IPS DF 19.7 (cell line): ENCODE measurements at places on chromosomes 13 and 19.
A peak's percentile ranks its signal among the peaks of the same experiment; 100 is the strongest.

- DNase-seq = no peak
These were observed 536.5 kb upstream of the SPRY2 start for GRCh38 chr13:80877209-80877943.

DNA sequence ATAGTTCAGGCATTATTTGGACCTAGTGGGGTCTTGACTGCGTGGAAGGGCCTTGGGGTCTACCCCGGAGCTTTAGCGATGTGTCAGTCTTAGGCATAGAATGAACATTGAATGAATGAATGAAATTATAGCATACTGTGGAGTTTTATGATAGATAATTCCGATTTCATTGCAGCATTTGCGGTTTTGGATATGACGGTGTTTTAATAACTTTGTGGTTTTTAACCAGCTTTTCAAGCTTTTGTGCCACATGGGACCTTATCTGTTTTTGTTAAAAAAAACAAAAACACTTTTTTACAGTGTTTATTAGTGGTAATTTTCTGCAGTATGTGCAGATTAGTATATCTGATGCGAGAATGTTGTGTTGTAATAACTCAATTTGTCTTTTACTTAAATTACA, 696 bp downstream of the NUP58 start:
- DNase-seq = no peak

GRCh38 chr13:77359171-77359570, 32.3 kb upstream of the MYCBP2 start:
- DNase-seq = no peak

DNA sequence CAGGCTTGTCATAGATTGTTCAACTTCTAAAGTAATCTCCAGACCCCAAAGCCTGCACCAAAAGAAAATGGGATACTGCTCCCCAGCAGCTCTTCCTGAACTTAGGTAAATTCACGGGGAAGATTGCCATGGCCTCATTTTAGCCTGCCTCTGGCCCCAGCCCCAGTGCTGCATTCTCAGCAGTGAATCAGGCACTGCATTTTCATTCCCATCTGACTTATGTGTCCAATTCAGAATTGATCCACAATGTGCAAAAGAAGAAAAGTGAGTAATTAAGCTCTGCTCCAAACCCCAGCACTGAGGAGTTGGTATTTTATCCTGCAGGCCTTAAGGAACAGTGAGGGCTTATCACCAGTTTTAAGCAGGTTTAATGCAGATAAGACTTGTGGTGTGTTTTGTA, 176.4 kb downstream of the KCTD12 start:
- DNase-seq = no peak

GRCh38 chr13:108915095-108915633, 285.8 kb downstream of the MYO16 start:
- no peak for DNase-seq

GRCh38 chr13:39035204-39035603, 2.7 kb downstream of the PROSER1 start:
- no peak for DNase-seq

- no peak for DNase-seq
These were observed 224.5 kb downstream of the DCLK1 start for GRCh38 chr13:35906636-35907035.

DNA sequence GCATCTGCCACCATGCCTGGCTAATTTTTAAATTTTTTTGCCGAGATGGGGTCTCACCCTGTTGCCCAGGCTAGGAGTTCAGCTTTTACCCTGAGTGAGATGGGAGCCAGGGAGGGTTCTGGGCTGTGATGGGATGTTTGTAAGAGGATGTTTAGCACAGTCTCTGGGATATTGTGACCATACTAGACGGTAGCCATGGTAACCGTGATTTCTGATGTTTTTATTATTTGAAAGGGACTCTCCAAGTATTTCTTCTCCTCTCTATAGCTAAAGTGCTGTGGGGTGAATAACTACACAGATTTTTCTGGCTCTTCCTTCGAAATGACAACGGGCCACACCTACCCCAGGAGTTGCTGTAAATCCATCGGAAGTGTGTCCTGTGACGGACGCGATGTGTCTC, 10.4 kb downstream of the TSPAN16 start:
- no peak for DNase-seq

- peak; percentile 65 for DNase-seq
These were observed 117.0 kb downstream of the DCT start for GRCh38 chr13:94362411-94362909.

- DNase-seq = peak; percentile 40
These were observed 25.8 kb upstream of the MAP3K10 start for GRCh38 chr19:40165362-40165937.

- no peak for DNase-seq
These were observed 56.8 kb upstream of the KLF12 start for GRCh38 chr13:74190999-74191398.

DNA sequence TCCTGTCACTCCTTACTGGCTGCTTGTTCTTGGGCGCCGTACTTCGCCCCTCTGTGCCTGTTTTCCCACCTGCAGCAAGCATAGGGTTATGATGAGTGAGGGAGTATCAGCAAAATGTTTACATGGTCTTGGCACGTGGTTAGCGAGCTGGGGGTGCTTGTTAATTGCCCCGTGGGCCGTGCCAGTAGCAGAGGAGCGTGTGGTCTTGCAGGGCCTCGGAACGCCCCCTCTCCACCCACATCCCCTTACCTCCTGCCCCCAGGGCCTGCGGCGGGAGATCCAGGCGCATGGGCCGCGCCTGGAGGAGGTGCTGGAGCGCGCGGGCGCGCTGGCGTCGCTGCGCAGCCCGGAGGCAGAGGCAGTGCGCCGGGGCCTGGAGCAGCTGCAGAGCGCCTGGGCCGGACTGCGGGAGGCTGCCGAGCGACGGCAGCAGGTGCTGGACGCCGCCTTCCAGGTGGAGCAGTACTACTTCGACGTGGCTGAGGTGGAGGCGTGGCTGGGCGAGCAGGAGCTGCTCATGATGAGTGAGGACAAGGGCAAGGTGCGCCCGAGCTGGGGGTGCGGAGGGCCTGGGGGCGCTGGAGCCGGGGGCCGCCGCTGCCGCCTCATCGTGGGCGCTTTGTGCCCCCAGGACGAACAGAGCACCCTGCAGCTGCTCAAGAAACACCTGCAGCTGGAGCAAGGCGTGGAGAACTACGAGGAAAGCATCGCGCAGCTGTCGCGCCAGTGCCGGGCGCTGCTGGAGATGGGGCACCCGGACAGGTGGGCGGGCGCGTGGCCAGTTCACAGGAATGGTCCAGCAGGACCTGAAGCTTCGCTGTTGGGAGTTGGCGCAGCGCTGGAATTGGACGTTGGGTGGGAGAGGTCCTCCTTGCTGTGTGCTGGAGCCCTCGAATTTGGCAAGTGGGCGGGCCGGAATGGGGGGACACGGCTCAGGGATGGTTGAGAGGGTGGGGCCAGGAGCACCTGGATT, 22.5 kb upstream of the SHKBP1 start:
- DNase-seq = no peak

GRCh38 chr19:39192846-39193245, 3.9 kb upstream of the NCCRP1 start:
- DNase-seq = no peak

DNA sequence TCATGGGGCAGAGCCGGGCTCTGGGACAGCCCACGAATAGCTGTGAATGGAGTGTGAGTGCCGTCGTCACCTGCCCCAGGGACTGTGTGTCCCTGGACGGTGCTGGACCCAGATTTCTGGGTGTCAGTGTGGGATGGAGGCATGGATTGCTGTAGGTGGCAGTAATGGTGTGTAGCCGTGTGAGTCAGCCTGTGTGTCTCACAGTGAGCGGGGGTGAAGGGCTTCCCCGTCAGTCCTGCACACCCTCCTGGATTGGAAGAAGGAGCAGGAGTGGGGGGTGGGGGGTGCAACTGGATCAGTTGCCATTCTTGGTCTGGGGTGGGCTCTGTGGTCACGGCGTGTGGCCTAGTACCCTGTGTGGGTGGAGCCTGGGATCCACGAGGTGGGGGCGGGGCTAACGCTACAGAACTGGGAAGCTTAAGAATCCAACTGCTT, 6.5 kb upstream of the LTBP4 start:
- DNase-seq = no peak

DNA sequence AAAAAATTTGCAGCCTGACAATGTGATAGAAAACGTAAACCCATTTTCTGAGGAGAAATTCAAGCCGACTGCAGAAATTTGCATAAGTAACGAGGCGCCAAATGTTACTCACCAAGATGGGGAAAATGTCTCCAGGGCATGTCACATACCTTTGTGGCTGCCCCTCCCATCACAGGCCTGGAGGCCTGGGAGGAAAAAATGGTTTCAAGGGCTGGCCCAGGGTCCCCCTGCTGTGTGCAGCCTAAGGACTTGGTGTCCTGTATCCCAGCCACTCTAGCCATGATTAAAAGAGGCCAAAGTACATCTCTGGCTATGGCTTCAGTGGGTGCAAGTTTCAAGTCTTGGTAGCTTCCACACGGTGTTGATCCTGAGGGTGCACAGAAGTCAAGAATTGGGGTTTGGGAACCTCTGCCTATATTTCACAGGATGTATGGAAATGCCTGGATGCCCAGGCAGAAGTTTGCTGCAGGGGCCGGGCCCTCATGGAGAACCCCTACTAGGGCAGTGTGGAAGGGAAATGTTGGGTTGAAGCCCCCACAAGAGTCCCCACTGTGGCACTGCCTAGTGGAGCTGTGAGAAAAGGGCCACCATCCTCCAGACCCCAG, 1842.3 kb downstream of the PCDH9 start:
- DNase-seq = no peak

- no peak for DNase-seq
These were observed 22.0 kb downstream of the MPND start for GRCh38 chr19:4365341-4365740.

GRCh38 chr13:45846681-45847080, 4.9 kb downstream of the SIAH3 start:
- DNase-seq = no peak

- no peak for DNase-seq
These were observed 122.6 kb upstream of the SLC10A2 start for GRCh38 chr13:103188713-103189326.

GRCh38 chr19:33275559-33275932, 26.8 kb downstream of the CEBPA start:
- no peak for DNase-seq

GRCh38 chr19:4952945-4953344, 16.0 kb upstream of the KDM4B start:
- no peak for DNase-seq

GRCh38 chr13:36850790-36851438, 31.9 kb downstream of the RFXAP start:
- no peak for DNase-seq

DNA sequence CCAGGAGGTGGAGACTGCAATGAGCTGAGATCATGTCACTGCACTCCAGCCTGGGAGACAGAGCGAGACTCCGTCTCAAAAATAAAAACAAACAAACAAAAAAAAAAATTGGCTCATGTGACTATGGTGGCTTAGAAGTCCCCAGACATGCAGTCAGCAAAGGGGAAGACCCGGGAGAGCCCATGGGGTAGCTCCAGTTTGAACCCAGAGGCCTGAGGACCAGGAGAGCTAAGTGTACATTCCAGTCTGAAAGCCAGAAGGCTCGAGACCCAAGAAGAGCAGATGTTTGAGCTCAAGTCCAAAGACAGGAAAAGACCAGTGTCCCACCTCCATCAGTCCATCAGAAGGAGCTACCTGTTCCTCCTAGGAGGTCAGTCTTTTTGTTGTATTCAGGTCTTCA, 175.2 kb downstream of the TSHZ3 start:
- no peak for DNase-seq

DNA sequence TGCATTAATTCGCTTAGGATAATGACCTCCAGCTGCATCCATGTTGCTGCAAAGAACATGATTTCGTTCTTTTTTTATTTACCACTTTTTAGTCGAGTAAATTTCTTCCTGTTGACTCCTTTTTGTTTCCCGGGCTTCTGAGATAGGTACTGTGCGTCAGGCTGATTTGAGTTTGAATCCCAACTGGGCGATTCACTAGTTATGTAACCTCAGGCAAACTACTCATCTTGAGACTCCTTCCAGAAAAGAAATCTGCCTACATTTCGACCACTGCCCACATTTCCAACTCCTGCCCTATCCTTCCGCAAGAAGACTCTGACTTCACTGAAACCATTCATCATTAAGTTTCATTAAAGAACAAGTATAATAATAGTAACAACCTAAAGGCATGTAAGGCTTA, 8.2 kb downstream of the SCEL start:
- no peak for DNase-seq

GRCh38 chr19:43872547-43873336, 45.6 kb downstream of the ZNF283 start:
- no peak for DNase-seq

- DNase-seq = no peak
These were observed 16.6 kb downstream of the RFX1 start for GRCh38 chr19:13989487-13989886.

DNA sequence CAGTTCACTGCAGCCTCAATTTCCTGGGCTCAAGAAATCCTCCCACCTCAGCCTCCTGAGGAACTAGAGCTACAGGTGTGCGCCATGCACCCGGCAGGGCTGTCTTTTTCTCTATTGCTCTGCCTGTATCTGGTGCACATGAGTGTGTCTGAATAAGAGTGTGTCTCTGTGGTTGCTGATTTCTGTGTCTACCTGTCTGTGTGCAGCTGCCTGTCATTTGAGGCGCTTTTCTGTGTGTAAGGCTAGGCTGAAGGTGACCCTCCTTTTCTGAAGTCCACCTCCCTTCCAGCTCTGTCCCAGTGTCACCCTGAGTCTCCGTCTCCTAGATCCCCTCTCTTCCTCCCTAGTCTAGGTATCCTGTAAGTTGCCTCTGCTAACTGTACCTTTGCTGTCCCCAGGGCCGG, 1.5 kb upstream of the PRR12 start:
- no peak for DNase-seq

DNA sequence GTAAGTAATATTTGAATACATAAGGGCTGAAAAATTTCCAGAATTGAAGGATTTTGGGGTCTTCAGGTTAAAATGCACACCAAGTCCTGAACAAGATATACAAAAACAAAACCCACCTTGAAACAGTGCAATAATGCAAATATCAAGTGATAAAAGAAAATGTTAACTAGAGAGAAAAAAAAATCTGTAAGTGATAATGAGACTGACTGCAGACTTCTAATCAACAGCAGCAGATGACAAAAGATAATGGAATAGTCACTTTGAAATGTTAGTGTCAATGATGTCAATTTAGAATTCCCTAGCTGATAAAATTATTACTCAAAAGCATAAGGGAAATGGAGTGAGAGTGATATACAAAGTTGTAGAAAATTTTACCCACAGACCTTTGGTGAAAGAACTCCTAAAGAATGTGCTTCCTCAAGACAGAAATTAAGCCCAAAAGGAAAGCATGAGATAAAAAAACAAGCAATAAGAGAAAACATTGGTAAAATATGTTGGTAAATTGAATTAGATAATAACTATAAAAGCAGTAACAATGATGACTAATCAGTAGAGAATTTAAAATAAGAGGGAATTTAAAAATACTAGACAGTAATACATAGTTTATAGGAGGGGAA, 12.4 kb upstream of the DGKH start:
- DNase-seq = no peak

- DNase-seq = no peak
These were observed 110.8 kb downstream of the ESD start for GRCh38 chr13:46686171-46686570.
